ENCODE measurements at places on chromosomes 2 and 18.

DNA sequence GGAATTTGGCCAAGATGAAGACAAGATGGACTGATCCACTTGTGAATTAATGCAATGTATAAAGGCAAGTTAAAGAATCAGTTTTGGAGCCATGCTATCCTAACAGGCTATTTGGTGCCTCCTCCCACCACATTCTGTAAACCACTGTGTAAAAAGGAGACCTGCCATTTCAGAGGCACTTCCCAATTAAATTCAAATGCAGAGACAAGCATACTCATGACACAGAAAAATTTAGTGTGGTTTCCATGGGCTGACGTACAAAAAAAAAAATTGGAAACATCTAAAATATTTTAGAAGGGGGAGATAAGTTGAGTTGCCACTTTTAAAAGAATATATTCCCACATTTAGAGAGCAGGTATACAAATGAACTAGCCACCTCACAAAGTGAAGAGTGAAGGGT lies 112.1 kb downstream of the TCF4 start:
- DNase-seq = no peak

GRCh38 chr2:38943784-38944183 lies 54.1 kb downstream of the ARHGEF33 start:
- no peak for DNase-seq

- no peak for DNase-seq
These were observed 814 bp upstream of the RAB1A start for GRCh38 chr2:65130664-65131175.

DNA sequence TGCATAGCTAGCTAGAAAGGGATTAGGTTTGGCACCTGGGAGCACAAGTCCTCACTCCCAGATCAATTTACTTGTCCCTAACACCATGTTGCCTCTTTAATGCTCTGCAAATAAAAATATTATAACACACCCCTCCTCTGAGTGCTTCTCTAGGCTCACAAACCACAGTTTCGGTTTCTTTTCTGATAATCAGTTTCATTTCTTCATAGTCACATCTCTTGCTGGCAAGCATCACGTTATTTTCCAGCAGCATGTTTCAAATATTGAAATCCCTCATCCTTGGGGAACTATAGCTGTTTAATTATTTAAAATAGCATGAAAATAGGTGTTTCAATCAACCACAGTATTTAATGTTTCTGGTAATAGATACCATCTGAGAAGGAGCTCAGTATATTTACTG lies 13.9 kb upstream of the SMCHD1 start:
- no peak for DNase-seq

- no peak for DNase-seq
These were observed 42.5 kb downstream of the DPYSL5 start for GRCh38 chr2:26890341-26891000.

Measured in omental fat pad (tissue), 4 donors.